Naive thymus-derived CD8-positive, alpha-beta T cell (primary cell): ENCODE measurements at places on chromosomes 1 and 21. TPM values are rescaled to one million over a fixed set of nuclear protein-coding genes. Genes with fewer than 3 reads are reported as not detected.
A peak's percentile ranks its signal among the peaks of the same experiment; 100 is the strongest.

The DCDC2B gene
- not detected for polyA plus RNA-seq

The LRRIQ3 gene
- 4.1 TPM for polyA plus RNA-seq

DNA sequence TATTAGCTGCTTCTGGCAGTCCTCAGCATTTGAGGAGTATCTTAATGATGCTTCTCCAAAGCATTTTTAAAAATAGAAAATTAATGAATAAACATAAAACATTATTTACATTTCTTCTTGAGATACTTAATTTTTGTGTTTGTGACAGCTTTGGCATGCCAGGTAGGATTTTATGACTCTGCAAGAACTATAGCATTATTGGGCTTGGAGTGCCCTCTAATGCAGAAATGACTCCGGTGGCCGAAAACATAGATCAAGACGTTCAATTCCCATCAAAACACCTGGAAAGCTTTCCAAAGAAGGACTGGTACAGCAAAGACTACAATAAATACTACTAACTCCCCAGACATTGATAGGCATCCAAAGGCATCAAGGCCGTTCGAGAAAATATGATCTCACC, 366.4 kb upstream of the CXADR start:
- no peak for DNase-seq

DNA sequence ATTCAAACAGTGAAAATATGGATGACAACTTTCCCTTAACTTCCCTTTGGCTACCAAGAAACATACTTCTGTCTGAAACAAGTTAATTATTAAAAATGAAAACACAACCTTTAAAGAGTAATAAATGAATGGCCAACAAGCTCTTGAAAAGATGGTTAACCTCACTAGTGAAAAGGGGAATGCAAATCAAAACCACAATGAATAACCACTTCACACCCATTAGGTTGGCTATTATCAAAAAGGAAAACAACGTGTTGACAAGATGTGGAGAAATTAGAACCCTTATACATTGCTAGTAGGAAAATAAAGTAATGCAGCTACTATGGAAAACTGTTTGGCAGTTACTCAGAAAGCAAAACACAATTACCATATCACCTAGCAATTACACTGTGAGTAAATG, 14.1 kb downstream of the COP1 start:
- no peak for DNase-seq

DNA sequence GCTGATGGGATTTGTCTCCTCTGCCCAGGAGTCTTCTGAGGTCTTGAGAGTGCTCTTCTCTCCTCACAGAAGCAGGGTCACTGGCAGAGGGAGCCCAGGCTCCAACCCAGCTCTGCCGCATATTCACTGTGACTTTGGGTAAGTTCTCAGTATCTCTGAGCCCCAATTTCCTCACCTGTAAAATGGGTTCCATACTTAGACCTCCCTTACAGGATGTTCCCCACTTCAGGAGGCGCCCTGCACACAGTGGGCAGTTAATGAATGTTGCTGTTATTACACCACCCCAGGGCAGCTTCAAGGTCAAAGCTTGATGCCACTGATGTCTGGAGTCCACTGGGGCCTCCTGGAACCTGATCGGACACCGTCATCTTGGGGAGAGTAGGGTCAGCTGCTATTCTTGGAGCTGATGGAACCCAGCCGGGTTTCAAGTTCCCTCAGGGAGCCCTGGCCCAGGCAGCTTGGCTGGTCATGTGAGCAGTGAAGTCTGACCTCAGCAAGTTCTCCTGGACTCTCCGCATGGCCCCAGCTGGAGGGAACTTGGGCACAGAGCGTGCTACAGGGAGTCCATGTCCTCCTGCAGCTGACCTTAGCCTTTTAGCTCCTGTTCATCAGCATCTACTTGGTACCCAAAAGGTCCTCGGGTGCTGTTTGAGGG, 21.8 kb downstream of the COA7 start:
- no peak for DNase-seq

The ANGPTL7 gene
- polyA plus RNA-seq, result not detected

The LCE3D gene
- not detected for polyA plus RNA-seq

The RAB25 gene
- 0.81 TPM for polyA plus RNA-seq

GRCh38 chr1:224459966-224460365, 25.4 kb upstream of the WDR26 start:
- DNase-seq, result no peak

- no peak for DNase-seq
These were observed 22.7 kb downstream of the PKNOX1 start for GRCh38 chr21:42997053-42997452.

The AMY1A gene
- polyA plus RNA-seq, result not detected

GRCh38 chr1:60394436-60394835, 320.9 kb upstream of the C1orf87 start:
- DNase-seq, result no peak

The PKN2 gene
- 5.3 TPM for polyA plus RNA-seq

The NID1 gene
- not detected for polyA plus RNA-seq

DNA sequence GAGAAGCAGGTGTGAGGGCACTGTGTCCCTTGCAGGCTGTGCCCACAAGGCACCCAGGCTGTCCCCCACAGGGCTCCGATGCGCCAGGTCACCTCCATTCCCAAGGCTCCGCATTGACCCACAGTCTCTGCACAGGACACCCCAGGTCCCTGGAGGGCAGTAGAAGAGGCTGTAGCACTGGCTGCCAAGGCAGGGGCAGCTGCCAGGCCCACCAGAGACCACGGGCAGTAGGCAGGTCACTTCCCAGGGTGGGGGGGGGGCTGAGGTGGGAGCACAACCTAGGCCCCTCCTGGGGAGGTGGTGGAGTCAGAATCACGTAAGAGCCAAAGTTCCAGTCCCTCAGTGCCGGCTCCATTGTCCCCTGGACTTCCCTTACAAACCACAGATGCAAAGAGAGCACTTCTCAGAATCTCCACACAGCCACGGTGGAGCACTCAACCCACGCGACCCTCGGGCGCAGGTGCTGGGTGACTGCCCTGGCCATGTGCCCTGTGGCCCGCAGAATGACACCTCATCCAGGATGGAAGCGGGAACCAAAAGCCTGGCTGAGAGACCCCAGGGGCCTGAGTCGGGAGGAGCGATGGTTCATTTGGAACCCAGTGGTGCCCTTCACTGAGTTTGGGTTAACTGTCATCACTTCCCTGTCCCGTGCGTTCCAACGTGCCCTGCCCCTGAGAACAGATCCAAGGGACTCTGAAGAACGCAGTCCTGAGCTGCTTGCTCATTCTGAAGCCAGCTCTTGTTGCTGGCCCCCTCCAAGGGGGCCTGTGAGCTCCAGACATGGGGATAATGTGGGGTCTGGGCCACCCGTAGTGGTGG, 69.7 kb upstream of the PDE9A start:
- DNase-seq, result no peak

The CDK18 gene
- polyA plus RNA-seq, result 0.32 TPM

- no peak for DNase-seq
These were observed at the start of gene TMEM61 for GRCh38 chr1:54980528-54981241. TSS of gene TMEM61 (plus strand) at chr1:54980628. CDS start at chr1:54981066, 438 bp downstream.

The LIPI gene
- polyA plus RNA-seq, result not detected

The HRNR gene
- not detected for polyA plus RNA-seq

- DNase-seq, result no peak
These were observed 200.9 kb downstream of the TM2D1 start for GRCh38 chr1:61523893-61524605.

DNA sequence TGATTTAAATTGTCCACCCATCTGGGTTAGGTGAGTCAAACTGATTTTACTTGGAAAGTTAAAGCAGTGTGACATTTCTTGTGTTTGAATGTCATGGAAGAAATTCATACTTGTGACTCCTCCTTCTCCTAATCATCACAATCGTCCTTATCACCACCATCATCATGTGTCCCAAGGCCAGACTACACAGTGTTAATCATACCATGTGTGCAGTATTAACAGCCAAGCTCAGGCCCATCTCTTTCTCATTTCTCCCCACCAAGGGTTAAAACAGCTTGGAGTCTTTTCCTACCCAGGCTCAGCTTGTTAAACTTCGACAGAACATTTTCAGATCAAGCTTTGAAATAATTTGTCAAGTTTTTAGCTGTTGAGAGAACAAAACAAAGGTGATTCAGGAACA, 22.5 kb upstream of the PLA2G2E start:
- DNase-seq, result no peak

- DNase-seq, result peak; percentile 46
These were observed 5.7 kb upstream of the CAP1 start for GRCh38 chr1:40034869-40035268.

The CFAP141 gene
- not detected for polyA plus RNA-seq

DNA sequence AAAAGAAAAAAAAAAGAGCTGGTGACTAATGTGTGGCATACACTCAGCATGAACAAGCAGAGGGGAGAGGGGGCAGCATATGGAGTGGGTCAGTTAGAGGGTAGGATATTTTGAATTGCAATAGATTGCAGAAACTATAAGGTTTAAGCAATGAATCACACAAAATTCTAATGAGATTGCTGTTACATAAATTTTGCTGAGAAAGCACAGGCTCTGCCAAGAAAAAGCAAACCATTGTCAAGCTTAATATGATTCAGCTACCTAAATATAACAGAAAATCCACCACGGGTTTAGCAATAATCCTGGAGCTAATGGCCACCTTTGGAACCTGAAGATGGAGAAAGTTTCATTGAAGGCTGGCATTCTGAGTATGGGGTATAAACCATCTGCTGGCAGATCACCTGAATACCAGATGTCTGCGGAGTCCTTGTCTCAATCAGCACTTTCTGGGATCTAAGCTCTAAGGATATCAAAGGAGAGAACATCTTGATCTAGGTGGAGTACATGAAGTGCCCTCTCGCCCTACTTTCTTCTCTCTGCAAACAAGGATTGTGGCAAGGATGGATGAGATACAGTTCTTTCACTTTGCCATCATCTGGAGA, 30.3 kb upstream of the ANGPTL7 start:
- no peak for DNase-seq

DNA sequence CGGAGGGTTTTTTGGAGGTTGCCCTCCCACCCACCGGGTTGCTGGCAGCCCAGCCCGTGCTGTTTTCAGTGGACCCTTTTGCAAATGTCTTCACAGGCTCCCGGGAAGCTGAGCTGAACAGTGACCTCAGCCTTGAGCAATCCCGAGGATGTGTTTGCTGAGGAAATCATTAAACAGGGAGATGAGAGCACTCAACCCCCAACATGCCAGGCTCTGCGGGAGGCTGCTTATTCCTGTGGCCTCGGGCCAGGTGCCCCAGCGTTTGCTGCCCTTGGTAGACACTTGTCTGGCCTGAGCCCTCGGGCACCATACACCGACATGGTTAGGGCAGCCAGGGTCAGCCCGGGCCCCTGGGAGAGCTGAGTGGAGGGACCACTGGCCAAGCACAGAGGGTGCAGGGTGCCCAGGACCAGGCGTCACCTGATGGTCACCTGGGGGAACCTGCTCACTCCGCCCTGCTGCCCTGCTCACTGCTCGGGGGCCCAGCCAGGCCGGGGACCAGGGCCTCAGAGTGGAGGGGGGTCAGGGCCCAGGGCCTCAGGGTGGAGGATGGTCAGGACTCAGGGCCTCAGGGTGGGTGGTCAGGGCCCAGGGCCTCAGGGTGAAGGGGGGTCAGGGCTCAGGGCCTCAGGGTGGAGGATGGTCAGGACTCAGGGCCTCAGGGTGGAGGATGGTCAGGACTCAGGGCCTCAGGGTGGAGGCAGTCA, 42.5 kb upstream of the POFUT2 start:
- no peak for DNase-seq

GRCh38 chr1:234495231-234495990, 16.4 kb upstream of the TARBP1 start:
- no peak for DNase-seq

DNA sequence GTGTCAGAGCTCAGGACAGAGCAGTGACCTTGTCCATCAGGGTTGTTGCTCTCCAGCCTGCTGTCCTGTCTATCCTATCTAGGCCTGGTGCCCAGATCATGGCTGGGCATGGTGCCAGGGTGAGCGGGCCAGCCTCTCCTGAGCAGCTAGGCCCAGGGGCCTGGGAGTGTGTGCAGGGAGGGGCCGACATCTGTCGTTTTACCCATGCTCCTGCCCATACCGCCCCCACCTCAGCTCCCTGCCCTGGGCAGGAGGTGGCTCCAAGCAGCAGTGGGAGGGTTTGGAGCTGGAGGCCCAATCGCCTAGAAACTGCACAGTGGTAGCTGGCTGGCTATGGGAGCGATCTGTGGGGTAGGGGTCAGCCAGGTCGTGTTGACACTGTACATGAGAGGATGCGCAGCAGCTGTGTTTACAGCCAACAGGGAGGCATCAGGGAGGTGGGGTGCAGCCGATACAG, 6.5 kb downstream of the INSRR start:
- DNase-seq, result no peak

The PHLDA3 gene
- polyA plus RNA-seq, result not detected

The CAMSAP2 gene
- polyA plus RNA-seq, result 0.71 TPM

GRCh38 chr1:31875636-31876236, 59.9 kb upstream of the SPOCD1 start:
- no peak for DNase-seq

- no peak for DNase-seq
These were observed 81.2 kb downstream of the TEX35 start for GRCh38 chr1:178594133-178594532.

- no peak for DNase-seq
These were observed 11.4 kb downstream of the BLACAT1 start for GRCh38 chr1:205444300-205444930.

GRCh38 chr1:59971464-59971911, 44.9 kb upstream of the CYP2J2 start:
- no peak for DNase-seq

- DNase-seq, result no peak
These were observed 65.7 kb downstream of the PSMG1 start for GRCh38 chr21:39117440-39117970.

The CAMK2N1 gene
- polyA plus RNA-seq, result 0.23 TPM

GRCh38 chr1:165153182-165153581, 203.3 kb downstream of the LMX1A start:
- DNase-seq, result no peak

The MOB3C gene
- 8.4 TPM for polyA plus RNA-seq

DNA sequence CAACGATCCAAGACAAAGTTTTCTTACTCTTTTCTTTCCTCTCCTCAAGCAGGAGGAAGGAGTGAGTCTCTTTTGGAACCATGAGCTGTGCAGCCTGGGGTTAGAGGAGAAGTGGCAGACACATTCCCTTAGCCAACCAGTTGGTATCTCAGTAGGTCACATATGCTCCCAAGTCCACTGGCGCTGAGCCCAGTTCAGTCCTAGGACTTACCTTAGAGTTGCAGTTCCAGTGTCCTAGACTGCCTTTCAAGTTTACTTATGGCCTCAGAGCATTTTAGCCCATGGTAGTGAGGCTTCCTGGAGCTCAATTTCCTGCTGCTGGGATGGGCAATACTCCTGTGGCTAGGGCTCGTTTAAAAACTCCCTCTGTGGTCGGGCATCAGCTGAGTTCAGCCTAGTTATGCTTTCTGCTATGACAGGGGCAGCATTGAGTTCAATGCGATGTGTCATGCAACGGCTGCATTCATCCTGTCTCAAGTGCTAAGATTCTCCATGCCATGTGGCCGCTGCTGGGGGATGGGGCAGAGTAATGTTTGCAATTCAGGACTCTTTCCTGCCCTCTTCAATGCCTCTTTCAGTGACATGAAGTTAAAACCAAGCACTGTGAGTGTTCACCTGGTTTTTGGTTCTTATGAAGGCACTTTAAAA, 103.8 kb downstream of the LRRC7 start:
- DNase-seq, result no peak

- DNase-seq, result no peak
These were observed 51.0 kb downstream of the LPAR3 start for GRCh38 chr1:84841971-84842370.

- no peak for DNase-seq
These were observed 46.6 kb upstream of the SCAF4 start for GRCh38 chr21:31778546-31778945.

DNA sequence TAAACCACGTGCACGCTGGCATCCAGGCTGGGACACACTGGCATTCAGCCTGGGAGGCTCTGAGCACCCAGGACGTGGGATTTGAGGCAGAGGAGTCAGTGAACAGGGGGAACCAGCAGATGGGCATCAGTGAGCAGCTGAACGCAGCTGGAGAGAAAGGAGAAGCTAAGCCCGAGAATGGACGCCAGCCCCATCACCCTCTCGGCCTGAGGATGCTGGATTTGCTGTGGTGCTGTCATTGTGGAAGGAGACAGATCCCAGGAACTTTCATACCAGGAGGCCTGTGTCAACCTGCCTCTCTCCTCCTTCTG, 132.8 kb downstream of the PGBD5 start:
- DNase-seq, result no peak
